ENCODE measurements at places on chromosomes 2 and 18.

DNA sequence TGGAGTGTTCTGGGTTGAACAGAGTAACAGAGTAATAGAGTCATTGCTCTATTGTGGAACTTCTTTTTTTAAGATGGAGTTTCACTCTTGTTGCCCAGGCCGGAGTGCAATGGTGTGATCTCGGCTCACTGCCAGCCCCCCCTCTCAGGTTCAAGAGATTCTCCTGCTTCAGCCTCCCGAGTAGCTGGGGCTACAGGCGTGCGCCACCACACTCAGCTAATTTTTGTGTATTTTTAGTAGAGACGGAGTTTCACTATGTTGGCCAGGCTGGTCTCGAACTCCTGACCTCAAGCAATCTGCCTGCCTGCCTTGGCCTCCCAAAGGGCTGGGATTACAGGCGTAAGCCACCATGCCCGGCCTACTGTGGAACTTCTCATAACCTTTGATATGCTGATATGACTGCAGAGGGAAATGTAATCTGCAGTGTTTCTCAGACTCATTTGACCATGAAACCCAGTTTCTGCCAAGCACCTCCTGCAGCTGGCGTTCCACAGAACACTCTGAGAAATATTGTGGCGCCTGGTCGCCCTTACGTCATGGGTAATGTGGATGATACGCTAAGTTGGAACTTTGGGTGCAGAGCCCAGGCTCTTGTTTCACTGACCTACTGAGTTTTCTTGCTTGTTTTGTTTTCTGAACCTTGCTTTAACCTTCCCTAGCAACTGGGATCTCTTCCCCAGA is 213.8 kb downstream of the BCL2 start:
- DNase-seq, result no peak

GRCh38 chr2:215437614-215438013 is 1.7 kb upstream of the FN1 start:
- no peak for DNase-seq

GRCh38 chr2:44564752-44565151 is 203.0 kb downstream of the CAMKMT start:
- DNase-seq, result no peak

DNA sequence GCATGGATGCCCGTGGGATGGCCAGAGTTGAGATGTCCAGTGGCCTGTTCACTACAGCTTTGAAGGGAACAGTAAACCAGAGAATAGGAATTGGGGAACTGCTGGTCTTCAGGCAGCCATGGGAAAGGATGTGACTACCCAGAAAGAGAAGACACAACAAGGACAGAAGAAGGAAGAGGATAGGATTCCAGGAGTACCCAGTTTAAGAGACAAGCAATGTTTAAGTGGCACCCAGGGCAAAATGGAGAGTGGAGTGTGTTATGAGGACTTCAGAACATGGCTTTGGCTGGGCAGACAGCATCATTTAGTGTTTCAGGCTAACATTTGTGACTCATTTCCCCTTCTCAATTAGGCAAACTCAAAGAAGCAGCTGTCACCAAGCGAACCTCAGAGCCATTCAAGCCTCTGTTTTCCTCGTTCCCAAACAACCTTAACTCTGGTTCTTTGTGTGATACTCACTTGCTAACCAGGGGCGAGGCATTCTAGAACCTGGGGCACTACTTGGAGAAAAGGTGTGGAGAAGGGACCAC is 4.0 kb upstream of the FAM124B start:
- DNase-seq, result no peak

GRCh38 chr2:99481527-99481926 is 8.3 kb downstream of the REV1 start:
- DNase-seq, result no peak

DNA sequence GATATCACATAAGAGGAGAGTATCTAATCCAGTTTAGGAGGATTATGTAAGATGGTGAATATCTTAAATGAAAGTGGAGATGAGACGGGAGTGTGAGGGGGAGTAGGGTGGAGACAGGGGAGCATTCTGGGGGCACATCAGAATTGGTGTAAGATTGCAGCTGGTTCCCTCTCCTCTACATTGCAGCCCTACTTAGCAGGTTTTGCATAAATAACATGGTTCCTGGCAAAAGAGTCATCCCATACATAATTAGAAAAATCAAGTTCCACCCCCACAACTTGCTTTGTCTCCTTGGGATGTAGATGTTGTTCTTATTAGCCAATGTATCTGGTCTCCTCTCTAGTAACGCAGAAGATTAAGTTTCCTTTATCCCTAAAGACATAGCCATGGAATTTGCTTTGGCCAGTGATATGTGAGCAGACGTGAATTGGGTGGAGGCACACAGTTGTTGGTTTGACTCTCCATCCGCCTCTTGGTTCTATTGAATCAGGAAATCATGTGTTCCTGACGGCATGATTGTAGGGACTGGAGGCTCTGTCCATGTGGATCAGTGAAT is 137.9 kb downstream of the KLHL14 start:
- DNase-seq, result no peak

GRCh38 chr2:10911291-10912075 is at the start of gene KCNF1:
Gene KCNF1 (plus strand): TSS chr2:10911934. CDS start chr2:10912427, 493 bp downstream.
- peak; percentile 37 for DNase-seq

GRCh38 chr2:203683932-203684556 is 22.4 kb upstream of the CD28 start:
- DNase-seq, result no peak

DNA sequence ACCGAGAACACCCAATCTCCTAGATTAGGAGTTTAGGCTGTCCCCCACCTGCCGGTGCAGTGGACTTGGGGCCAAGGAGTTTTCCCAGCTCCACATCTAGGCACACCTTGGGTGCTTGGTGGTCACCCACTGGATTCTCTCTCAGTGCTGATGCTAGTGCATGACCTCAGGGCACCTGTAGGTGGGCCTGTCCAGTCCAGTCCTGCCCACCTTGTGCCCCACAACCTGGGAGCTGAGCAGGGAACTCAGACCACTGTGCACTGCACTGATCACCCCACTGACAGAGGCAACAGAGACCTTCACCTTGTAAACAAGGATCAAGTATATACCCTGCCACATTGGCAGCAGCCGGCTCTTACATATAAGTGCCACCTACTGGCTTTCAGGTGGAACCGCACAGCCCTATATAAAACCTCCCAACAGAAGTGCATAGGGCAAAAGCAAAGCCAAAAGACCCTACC is 12.7 kb upstream of the CDH19 start:
- no peak for DNase-seq

DNA sequence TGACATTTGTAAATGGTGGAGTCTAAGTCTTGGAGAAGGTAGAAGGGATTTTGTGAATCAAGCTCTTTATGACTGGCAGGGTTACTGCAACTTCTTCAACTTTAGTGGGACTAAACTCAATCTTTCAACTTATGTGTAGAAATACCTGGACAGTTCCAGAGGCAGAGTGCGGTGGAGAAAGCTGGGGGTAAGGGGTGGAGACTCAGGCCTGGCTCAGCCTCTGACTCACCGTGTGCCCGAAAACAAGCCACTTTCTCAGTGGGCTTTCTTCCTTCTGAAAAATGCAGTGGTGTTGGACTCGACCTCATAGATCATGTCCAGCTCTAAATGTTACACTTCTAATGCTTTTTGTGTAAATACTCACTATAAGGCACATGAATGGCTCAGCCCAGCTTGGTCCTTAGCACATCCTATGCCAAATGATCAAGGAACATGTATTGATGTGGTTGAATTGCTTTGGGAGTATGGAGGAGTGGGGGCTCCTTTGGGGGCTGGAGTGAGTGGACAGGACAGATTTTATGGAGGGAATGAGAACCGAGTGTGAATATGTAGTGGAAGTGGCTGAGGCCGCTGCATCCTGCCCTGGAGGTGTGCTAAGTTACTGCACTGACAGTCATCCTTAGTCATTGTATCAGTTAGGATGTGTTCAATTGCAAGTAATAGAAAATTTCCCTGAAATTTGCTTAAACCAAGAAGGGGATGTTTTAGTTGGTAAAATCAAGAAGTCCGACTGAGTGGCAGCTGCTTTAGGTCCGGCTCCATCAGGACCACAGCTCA is 32.2 kb upstream of the IGFBP5 start:
- DNase-seq, result no peak

GRCh38 chr2:147002256-147002655 is 842.6 kb upstream of the ACVR2A start:
- no peak for DNase-seq

DNA sequence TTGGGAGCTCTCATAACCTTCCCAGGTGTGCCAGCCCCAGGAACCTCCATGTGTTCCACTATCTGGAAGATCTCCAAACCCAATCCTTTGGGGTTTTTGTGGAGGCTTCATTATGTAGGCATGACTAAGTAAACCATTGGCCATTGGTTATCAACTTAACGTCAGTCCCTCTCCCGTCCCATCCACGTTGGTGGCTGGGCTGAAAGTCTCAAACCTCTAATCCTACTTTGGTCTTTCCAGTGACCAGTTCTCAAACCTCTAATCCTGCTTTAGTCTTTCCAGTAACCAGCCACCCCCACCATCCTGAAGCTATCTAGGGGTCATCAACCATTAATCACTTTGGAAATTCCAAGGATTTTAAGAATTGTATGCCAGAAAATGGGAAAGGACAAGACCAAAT is 704.7 kb upstream of the TMEFF2 start:
- DNase-seq, result no peak

DNA sequence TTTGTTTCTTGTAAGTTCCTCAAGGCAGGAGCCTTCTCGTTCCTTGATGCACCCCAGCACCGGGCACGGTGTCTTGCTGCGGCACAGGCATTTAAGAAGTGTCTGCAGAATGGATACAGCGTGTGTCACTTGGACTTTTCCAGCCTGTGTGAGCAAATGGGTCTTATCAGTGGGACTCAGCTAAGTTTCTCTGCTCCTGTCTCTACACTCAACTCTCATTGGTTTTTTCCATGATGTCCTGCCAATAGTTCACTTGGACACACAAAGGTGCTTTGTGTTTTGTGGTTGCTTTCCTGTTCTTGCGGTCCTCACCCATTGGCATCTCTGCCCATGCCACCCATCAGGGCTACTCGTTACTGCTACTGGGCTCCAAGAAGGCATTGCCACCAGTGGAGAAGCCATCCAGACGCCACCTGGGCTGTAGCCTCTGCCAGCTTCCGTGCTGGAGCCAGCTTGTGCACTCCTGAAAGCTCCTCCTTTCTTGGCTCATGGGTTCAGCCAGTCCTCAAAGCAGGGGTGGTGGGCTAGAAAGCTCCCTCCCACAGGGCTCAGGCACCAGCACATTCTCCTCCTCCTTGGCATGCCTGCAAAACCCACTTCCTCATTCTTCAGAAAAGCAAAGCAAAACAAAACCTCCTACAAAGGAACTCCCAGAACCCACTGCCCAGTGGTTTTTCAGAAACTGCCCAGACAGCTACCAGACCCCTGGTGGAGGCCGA is 41.4 kb downstream of the IL1R2 start:
- DNase-seq, result peak; percentile 71

DNA sequence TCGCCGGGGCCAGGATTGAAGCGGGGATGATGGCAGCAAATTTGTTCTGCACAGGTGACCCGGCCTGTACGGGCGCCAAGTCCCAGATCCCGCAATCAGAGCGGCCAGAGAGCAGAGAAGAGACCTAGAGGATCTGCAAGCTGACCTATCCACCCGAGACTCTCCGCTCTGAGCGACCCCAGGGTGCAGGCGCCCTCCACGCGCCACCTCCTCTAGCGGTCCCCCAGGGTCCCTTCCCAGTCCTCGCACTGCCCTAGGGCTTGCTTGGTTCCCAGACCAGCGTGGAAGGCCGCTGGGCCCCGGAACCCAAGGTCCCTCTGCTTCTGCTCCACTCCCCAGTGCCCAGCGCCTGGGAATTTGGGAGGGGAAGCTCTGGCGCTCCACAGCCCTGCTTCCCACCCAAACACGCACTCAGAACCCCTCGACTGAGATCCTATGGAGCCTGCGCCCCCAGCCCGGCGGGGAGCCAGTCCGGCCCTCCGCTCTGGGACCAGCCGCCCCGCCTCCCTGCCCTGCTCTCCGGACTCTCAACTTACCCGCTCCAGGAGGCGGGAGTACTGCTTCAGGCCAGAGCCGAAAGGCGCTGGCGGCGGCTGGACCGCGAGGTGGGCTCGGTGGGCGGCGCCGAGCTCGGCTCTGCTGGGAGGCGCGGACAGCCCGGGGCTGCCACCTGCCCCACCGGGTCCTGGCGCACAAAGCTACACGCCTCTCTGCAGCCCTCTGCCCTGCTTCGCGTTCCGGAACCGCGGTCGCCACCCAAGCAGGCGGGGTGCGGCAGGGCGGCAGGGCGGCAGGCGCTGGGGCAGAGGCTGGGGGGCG is 3.0 kb upstream of the SIX3 start:
- no peak for DNase-seq

- no peak for DNase-seq
Measured at GRCh38 chr2:232377319-232377718, 1.2 kb upstream of the ALPP start.

- DNase-seq, result no peak
Measured at GRCh38 chr2:30639836-30640235, 167.4 kb downstream of the CAPN13 start.

DNA sequence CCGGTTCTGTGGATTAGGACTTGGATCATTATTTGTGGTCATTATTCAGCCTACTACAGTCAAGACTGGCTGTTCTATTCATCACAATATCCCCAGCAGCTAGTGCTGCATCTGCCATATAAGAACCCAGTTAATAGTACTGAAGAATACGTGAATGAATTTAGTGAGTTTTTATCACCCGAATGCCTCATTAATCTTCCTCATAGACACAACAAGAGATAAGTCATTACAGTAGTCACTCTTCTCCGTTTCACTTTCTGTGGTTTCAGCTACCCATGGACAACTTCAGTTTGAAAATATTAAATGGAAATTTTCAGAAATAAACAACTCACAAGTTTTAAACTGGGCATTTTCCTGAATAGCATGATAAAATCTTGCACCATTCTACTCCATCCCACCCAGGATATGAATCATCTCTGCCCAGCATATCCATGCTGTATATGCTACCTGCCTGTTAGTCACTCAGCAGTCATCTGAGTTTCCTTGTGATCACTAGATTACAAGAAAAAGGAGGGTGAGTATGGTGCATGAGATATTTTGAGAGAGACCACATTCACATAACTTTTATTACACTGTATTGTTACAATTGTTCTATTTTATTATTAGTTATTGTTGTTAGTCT is 363.7 kb upstream of the CHAC2 start:
- DNase-seq, result no peak

- DNase-seq, result no peak
Measured at GRCh38 chr2:212842544-212843185, 304.1 kb upstream of the ERBB4 start.

- no peak for DNase-seq
Measured at GRCh38 chr18:41244591-41245037, 710.4 kb upstream of the PIK3C3 start.

GRCh38 chr2:195861821-195862220 is 204.8 kb downstream of the SLC39A10 start:
- no peak for DNase-seq

DNA sequence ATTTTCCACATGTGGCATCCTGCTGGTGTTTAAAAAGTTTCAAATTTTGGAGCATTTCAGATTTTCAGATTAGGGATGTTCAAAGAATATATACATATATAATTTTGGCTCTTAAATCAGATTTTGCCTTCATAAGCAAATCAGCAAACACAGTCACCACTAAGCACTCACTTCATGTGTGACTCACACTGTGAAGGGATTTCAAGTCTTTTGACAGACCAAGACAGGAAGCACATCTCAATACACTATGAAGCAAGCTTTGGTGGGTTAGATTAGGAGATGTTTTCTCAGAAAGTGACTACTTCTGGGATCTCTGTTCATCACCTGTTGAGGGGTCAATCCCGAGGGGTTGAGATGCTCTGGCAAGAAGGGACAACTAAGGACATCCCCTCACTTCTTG is 227.8 kb upstream of the RBBP8 start:
- DNase-seq, result no peak

- no peak for DNase-seq
Measured at GRCh38 chr2:157414050-157414449, 29.8 kb downstream of the CYTIP start.
